Activated T-cell treated with anti-CD3 and anti-CD28 coated beads for 4 hours (primary cell): ENCODE measurements at places on chromosomes 3 and 15.

- no peak for DNase-seq
Observed at GRCh38 chr3:37330466-37330865, 156.1 kb upstream of the LRRFIP2 start.

DNA sequence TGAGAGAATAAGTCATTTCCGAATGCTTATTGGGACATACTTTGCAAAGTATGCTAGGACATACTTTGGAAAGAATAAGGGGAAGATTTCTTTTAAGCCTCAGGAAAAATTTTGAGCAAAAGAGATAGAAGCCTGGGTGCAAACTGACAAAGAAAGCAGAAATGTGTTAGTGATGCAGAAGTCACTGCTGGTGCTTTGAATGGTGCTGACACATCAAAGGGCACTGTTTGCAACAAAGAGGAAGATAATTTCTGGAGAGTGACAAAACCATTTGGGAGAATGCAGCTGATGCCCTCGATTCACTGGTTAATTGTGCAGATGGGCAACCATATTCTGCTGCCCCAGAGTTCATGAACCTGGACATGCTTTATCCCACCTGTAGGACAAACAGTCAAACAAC lies 11.0 kb upstream of the RAP2B start:
- DNase-seq: no peak

DNA sequence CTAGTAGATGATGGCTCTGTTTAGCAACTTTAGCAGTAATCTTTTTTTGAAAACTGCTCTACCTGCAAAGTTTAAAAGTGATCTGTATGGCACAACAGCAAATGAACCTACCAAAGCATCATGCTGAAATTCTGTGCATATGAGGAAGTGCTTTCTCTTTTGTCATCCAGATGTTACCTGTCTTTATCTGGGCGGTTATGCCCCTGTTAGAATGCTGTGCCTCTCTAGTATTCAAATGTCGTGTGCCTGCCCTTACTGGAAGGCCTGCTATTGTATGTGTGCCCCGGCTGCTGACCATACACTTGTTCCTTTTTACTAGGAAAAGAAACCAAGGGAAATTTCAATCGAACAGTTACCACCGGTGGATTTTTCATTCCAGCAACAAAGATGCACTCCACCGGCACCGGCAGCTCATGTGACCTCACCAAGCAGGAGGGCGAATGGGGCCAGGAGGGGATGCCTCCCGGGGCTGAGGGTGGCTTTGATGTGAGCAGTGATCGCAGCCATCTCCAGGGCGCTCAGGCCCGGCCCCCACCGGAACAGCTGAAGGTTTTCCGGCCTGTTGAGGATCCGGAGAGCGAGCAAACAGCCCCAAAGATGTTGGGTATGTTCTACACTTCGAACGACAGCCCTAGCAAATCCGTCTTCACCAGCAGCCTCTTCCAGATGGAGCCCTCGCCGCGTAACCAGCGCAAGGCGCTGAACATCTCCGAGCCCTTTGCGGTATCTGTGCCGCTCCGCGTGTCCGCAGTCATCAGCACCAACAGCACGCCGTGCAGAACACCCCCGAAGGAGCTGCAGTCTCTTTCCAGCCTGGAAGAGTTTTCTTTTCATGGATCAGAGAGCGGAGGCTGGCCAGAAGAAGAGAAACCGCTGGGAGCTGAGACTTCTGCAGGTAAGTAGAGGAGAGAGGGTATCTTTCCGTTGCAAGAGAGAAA lies 61.6 kb downstream of the TMEM39A start:
- no peak for DNase-seq

- DNase-seq: no peak
Observed at GRCh38 chr3:56291953-56292352, 176.3 kb downstream of the ERC2 start.

- no peak for DNase-seq
Observed at GRCh38 chr3:73536952-73537351, 87.8 kb downstream of the PDZRN3 start.

- DNase-seq: no peak
Observed at GRCh38 chr15:85394554-85395333, 14.3 kb downstream of the AKAP13 start.

GRCh38 chr15:85330901-85331588 lies 49.4 kb upstream of the AKAP13 start:
- peak; percentile 36 for DNase-seq

GRCh38 chr15:52511084-52511483 lies 17.6 kb downstream of the MYO5A start:
- no peak for DNase-seq
